ENCODE measurements at places on chromosomes 6 and 20. TPM values are rescaled to one million over a fixed set of nuclear protein-coding genes. Genes with fewer than 3 reads are reported as not detected.

Gene RAET1L
- total RNA-seq, result not detected

Gene MOG
- not detected for total RNA-seq

GRCh38 chr6:133235221-133235620 lies 5.9 kb upstream of the EYA4 start:
- no peak overlapping the region for H3K27ac ChIP-seq
- no peak overlapping the region for H3K4me3 ChIP-seq
- H3K36me3 ChIP-seq, result no peaks in the 10 kb centered on the region
- H3K4me1 ChIP-seq, result no peaks in the 10 kb centered on the region
- H3K27me3 ChIP-seq, result peaks cover 7% of the 10 kb centered on the region

DNA sequence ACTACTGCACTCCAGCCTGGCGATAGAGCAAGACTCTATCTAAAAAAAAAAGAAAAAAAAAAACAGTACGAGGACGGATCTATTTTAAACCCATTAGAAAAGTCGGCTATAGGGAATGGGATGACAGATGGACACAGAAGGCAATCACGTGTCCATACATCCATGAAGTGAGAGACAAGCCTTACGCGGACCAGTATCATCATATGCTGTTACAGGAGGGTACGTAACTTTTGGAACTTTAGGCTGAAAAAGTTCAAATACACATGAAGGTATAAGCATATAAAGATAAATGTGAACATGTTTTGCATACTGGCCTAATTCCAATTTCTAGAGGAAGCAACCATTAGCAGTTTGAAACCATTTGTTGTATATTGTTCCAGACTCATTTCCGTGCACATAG lies 109.8 kb upstream of the EXOC2 start:
- no peaks in the 10 kb centered on the region for H3K27me3 ChIP-seq
- H3K36me3 ChIP-seq, result no peaks in the 10 kb centered on the region

Measured in B cell (primary cell).